Stimulated activated CD4-positive, alpha-beta T cell treated with anti-CD3 and anti-CD28 coated beads, Interleukin-15, amount 100 ng/mL, for 1 hour (primary cell): ENCODE measurements at places on chromosomes 4 and X.

DNA sequence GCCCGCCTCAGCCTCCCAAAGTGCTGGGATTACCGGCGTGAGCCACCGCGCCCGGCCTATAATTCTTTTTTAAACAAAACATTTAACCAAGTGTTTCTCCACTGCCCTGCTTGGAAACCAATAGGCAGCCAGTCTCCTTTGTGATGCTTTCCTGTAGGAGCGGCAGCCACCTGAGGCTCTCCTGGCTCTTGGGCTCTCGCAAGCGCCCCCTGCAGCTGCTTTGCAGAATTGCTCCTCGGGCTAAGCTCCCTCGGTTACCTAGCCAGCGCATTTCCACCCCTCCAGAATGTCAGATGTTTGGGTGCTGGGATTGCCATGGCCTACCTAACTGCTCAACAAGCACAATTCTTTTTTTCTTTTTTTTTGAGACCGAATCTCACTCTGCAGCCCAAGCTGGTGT, 7.7 kb downstream of the S100P start:
- DNase-seq = no peak

DNA sequence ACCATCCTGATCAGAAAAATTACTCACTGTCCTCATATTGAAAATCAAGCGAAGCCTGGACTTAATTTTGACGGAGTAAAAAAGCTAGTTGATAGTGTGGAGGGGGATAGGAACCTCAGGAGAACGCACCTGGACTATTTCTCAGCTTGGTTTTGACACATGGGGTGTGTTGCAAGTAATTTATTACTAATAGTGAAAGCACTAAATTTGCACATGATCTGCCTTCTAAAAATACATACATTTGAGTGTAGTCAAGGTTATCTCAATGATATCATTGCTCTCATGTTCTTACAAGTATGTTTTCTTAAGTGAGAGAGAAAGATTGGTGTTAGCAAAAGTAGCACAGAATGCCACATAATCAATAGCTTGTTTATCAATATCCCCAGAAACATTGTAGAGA, 29.5 kb downstream of the LRIT3 start:
- DNase-seq = no peak

DNA sequence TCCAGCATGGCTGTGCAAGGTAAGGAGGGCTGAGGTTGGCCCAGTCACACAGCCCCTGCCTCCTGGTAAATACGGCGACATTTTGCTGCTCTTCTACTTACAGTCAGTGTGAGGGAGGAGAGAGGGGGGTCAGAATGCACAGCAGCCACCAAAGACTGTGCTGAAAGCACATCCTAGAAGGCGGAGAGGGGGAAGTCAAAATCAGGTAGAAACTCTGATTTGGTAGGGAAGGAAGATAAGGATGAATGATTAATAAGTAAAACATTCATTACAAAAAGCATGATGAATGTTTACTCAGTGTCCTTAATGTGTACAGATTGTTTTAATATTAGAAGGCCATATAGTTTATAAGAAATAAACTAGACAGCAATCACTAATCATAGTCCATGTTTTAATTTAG, 57.5 kb downstream of the ADD1 start:
- DNase-seq = no peak

DNA sequence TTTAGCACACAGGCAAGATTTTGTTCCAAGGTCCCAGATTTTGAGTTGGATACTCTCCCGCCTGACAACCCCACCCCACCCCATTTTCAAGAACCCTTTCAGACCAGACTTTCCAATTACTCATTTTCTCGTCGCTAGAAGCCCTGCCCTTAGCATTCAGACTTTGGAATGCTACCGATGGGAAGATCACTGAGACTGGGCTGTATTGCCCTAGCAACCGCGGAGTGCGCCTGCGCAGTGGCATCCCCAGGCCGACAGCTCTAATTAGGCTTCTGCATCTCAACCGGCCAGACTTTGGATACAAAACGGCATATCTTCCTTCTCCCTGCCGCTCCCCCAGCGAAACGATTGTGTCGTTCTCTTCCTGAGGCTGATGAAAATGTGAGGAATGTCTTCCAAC, 3.4 kb downstream of the MAGEE2 start:
- DNase-seq = no peak

- no peak for DNase-seq
Observed at GRCh38 chr4:8473920-8474590, 33.5 kb downstream of the TRMT44 start.

DNA sequence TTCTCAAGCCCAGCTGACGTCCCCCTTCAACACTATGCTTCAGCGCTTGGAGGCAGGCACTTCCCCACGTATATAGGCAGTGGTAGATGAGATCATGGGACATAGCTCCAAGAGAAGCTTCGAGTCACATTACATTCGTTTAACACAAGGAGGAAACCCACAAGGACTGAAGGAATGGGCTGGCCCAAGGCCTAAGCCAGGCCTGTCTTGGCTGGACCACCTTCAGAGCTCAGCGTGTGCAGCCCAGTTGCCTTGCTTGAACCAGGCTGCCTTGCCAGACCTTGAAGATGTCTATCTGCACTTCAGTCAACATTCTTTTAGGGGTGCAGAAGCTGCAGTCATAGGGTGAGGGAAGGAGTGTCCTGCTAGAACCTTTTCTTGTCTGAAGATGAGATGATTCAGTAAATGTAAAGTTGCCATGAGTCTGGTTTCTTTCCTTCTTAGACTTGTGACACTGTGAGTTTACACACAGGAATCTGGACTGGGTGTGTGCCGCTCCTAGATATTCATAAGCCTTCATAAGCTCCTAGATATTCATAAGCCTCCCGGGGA, 144.1 kb upstream of the RBPJ start:
- DNase-seq = no peak
